ENCODE measurements at places on chromosomes 12 and 14.

- DNase-seq: no peak
Observed at GRCh38 chr14:21244544-21244943, 24.7 kb downstream of the HNRNPC start.

DNA sequence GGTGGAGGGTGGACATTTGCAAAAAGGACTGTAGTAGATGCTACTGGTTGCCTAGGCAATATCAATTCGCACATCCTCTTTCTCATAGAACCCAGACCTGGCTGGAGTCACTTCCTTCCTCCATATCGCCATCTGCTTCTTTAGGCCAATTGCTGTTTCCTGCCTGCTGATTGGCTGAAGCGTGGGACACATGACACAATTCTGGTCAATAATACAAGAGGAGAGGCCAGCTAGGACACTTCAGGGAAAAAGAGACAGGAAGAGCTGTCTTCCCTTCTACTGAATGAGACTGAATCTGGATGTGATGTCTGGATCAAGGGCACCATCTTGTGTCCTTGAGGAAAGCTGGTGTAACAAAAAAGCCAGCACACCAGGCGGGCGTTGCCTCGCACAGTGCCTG lies 53.8 kb downstream of the TRPV4 start:
- no peak for DNase-seq

DNA sequence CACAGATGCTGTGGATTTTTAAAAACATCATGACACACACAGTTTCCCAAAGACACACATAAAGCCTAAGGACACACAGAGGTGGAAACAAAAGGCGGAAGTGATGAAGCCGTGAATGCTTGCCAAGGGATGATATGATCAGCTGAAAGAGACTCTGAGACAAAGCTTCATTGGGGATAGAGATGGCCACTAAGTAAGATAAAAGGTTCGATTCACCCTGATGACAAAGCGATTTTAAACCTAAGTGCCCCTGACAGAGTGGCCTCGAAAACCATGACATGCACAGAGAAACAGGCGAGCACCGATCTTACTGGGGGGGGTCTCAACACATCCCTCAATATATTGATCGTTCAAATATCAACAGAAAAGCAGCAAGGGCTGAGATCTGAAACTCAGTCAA lies 20.3 kb upstream of the EIF5 start:
- no peak for DNase-seq

DNA sequence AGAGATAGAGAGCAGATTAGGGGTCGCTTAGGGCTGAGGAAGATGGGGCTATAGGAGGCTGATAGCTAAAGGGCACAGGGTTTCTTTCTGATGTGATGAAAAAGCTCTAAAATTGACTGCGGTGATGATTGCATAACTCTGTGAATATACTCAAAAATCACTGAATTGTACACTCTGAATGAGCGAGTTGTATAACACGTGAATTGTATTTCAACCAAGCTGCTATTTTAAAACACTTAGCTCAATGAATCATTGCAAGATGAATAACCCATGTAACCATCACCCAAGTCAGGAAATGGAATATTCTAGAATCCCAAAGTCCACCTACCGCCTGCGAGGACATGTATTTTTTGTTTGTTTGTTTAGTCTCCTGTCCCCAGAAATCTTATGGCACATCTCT lies 60.1 kb upstream of the CCND2 start:
- DNase-seq: no peak

GRCh38 chr12:65495233-65495632 lies 216.8 kb downstream of the MSRB3 start:
- DNase-seq: no peak

DNA sequence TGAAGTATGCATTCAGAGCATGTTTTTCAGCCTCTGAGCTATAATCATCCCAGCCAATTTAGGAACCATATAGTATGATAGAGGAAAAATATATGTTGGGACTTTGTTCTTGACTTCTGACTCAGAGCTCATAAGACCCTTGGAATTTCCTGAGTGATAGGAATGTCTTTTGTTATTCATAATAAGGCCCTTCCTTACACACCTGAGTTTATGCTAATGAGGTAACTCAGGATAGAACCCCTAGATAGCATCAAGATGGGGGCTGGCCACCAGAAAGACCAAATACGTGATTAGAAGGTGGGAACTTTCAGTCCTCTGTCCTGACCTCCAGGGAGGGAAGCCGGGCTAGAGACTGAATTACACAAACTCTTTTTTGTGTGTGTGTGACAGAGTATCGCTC lies 32.4 kb upstream of the PLEK2 start:
- DNase-seq: no peak

DNA sequence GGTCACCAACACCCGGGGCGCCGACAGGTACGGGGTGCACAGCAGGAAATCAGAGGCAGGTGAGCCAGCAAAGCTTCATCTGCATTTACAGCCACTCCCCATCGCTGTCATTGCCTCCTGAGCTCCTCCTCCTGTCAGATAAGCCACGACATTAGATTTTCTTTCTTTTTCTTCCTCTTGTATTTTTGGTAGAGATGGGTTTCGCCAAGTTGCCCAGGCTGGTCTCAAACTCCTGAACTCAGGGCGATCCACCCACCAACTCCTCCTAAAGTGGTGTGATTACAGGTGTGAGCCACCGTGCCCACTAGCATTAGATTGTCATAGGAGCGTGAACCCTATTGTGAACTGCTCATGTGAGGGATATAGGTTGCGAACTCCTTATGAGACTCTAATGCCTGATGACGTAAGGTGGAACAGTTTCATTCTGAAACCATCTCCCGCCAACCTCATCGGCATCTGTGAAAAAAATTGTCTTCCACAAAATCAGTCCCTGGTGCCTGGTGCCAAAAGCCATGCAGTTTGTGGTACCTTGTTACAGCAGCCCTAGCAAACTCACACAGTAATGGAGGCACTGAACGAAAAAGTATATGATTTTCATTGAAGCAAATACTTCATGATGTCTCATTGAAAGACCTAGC lies 1.5 kb downstream of the STYK1 start:
- peak; percentile 2 for DNase-seq

- no peak for DNase-seq
Observed at GRCh38 chr12:112939761-112940381, 1.6 kb downstream of the OAS3 start.

DNA sequence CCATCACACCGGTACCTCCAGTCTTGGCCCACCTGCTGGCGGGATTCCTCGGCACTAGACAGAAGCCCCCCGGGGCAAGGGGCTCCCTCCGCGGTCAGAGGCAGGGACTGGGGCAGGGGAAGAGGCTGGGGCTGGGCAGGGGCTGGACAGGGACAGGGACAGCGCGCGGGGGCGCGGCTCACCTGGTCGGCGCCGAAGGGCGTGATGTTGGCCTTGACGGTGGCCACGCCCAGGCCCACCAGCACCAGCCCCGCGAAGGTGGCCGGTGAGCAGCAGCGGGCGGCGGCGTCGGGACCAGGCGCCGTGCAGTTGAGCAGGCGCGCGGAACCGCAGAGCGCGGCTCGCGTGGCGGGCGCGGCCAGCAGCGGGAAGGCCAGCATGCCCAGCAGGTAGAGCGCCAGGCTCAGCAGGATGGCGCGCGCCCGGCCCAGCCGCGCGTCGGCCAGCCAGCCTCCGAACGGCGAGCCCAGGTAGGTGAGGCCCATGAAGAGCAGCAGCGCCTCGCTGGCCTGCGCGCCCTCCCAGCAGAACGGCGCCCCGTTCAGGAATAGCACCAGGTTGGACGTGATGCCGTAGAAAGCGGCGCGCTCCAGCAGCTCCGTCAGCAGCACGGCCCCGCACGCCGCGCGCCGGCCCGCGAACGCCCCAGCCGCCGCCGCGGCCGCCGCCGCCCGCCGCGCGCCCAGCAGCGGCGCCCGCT lies 392 bp downstream of the SLC15A4 start:
- DNase-seq: no peak

DNA sequence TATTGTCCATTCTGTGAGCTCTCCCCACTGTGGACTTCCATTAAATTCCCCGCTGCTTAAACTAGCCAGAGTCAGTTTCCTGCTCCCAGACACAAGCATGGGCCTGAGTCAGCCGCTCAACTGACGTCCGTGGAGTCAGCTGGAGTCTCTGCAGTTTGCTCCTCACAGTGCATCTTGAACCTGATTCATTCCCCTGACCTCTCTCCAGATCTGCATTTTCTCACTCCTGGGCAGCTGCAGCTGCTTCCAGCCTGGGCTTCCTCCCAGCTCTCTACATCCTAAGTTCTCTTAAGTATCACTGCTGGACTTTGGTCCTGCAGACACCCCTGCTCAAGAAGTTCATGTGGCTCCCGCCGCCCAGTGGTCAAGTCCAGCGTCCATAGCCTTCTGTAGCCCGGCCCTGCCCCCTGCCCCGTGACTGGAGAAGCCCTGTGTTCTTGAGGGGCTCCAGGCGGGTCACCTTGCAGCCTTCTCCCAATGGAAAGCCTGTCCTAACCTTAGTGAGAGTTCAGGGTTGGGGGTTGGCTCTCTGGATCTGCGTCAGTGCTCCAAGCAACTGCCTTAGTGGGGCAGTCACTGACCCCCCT lies 20.0 kb downstream of the NFKBIA start:
- no peak for DNase-seq

GRCh38 chr12:107501681-107502080 lies 183.9 kb upstream of the PWP1 start:
- DNase-seq: no peak

DNA sequence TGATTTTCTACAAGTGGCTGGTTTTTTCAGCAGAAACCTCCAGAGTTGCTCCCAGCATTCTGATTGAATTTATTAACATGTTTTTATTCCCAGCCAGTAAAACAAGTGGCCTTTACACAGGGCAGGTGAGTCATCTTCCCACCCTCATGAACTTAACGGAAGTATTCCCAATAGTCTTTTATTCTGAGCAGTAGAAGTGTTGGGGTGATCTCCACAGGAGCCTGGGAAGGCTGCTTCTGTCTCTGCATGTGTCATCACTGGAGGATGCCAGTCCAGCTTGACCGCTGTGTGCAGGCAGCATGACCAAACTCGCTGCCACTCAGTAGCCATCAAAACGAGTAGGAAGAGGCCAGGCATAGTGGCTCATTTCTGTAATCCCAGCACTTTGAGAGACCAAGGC lies 13.4 kb upstream of the DNAH10 start:
- DNase-seq: no peak

GRCh38 chr12:20369305-20370013 lies 1.1 kb downstream of the PDE3A start:
- DNase-seq: no peak

DNA sequence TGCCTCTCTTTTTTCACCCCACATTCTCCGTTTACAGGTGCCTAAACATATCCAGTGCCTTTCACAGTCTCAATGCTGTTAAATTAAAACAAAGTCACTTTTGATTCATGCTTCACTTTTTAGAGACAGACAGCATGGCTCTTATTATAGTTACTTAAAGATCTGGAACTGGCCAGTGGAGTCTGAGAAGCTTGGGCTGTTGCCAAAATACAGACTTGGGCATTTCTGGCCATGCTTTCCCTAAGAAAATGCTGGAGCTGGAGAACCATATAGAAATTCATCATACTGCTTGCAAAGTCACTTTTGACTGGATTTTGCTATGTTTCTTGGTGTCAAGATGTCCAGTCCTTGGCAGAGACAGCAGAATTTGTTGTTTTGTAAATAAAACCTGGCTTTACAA lies 12.2 kb upstream of the GPR68 start:
- DNase-seq: no peak

DNA sequence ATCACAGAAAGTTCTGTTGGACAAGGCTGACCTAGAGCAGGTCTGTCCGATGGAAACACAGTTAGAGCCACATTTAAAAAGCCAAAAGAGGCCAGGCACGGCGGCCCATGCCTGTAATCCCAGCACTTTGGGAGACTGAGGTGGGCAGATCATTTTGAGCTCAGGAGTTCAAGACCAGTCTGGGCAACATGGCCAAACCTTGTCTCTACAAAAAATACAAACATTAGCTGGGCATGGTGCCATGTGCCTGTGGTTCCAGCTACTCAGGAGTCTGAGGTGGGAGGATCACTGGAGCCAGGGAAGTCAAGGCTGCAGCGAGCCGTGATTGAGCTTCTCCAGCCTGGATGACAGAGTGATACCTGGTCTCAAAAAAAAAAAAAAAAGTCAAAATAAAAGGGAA lies 14.9 kb downstream of the UBE3B start:
- no peak for DNase-seq

DNA sequence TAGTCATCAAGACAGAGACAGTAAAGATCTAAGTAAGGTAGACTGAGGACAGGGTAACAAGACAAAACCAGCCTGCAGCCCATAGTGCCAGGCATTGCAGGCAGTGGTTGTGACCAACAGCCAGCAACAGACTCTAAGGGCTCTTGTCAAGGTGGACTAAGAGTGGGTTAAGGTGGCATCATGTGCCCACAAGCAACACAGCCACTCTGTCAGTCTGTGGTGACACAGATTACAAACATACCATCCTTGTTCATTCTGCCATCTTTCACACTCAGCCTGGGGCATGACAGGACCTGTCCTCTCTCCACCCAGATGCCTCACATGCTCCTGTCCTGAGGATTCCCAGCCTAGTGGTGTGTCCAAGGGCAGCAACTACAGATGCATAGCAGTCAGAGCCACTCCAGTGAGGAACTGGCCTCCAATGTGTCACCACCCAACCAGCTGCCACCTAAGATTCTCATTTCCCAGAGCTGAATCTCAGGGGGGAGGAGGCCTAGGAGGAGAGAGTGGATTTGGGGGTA lies 28.3 kb downstream of the VDR start:
- DNase-seq: no peak

- no peak for DNase-seq
Observed at GRCh38 chr12:84789184-84789583, 123.4 kb downstream of the SLC6A15 start.

GRCh38 chr14:61663312-61663979 lies 31.9 kb upstream of the HIF1A start:
- no peak for DNase-seq

DNA sequence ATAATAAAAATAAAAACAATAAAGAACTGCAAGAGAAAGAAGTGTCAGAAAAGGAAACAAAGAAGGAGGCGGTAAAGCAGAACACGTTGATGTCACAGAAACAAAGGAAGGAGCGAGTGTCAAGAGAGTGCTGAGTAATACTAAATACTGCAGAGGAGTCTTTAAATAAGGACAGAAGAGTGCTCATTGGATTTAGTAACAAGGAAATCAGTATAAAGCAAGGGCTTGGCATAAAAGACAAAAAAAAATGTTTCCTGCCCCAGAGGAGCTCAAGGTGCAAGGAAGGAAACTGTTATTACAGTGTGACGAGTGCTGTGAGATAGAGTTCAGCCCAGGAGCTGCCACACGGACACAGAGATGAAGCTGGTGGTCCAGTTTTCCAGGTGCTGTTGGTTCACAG lies 8.4 kb upstream of the TUBA1A start:
- DNase-seq: no peak

DNA sequence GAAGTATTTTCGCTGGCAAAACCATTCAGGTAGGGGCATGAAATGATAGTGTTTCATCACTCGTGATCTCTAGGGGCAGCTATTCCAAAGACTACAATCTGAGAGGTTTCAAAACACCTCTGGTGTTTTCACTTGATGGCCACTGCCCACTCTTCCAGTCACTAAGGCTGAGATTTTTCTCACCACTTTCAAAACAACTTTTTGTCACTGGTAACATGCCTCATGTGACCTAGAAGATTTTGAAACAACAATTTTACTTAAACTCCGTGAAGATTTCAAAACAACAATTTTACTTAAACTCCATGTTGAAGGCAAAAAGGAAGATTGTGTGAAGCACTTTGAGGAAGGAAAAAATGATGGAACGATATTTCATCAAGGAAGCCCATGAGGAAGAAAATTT lies 1.2 kb upstream of the IRAK3 start:
- no peak for DNase-seq

- peak; percentile 36 for DNase-seq
Observed at GRCh38 chr12:104930388-104931326, 27.4 kb downstream of the SLC41A2 start.

Measured in activated naive CD4-positive, alpha-beta T cell treated with Interleukin-2 at 50 U/mL for 16 hours (primary cell).